ENCODE measurements at places on chromosomes 2 and 18. TPM values are rescaled to one million over a fixed set of nuclear protein-coding genes. Genes with fewer than 3 reads are reported as not detected.

Gene ZNF385B
- 0.16 TPM for total RNA-seq

Gene KLF7
- 36.7 TPM for total RNA-seq

DNA sequence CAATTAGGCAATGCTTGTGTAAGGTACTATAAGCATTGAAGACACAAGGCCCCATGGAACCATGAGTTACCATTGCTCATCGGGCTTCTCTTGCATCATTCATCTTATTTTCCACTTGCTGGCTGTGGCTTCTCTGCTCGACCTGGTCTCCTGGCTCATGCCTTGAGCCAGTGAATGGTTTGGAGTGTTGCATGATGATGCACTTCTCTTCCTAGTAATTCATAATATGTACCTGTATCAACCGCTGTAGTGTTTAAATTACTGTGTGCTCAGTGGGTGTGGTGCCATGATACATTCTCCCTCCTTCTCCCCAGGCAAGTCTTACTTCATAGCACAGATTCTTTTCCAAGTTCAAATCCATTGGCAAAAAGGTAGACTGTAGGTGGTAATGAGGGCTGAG lies 66.8 kb downstream of the ABCA12 start:
- peaks cover 9% of the 10 kb centered on the region for H3K27me3 ChIP-seq
- H3K27ac ChIP-seq: no peak overlapping the region
- no peaks in the 10 kb centered on the region for H3K36me3 ChIP-seq
- H3K4me1 ChIP-seq: no peaks in the 10 kb centered on the region
- no peak overlapping the region for H3K4me3 ChIP-seq

GRCh38 chr2:70659551-70659950 lies 105.9 kb upstream of the TGFA start:
- peak; percentile 63 for DNase-seq
- no peaks in the 10 kb centered on the region for H3K36me3 ChIP-seq
- H3K4me1 ChIP-seq: no peaks in the 10 kb centered on the region

GRCh38 chr2:105321875-105322646 lies 7.5 kb downstream of the TGFBRAP1 start:
- DNase-seq: no peak
- H3K4me1 ChIP-seq: peaks cover 16% of the 10 kb centered on the region
- H3K4me3 ChIP-seq: no peak overlapping the region
- H3K27ac ChIP-seq: no peak overlapping the region
- H3K36me3 ChIP-seq: no peaks in the 10 kb centered on the region
- H3K27me3 ChIP-seq: no peaks in the 10 kb centered on the region

DNA sequence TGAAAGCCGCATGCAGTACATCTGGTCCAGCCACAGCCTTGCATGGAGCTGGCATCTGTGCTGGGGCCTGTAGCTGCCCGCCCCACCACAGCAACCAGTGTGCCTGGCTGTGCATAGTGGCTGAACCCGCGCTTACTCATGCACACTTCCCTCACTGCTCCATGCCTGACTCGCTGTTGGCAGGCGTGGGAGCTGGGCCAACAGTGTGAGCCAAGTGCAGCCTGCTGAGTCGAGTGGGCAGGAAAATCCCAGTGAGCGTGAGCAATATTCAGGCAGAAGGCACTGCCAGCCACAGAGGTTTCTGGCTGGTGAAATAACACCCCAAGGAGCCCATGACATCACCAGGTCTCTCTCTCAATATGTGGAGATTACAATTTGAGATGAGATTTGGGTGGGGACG lies 1674.1 kb upstream of the TMEFF2 start:
- H3K4me3 ChIP-seq: no peak overlapping the region
- no peaks in the 10 kb centered on the region for H3K4me1 ChIP-seq
- H3K36me3 ChIP-seq: no peaks in the 10 kb centered on the region
- H3K27ac ChIP-seq: no peak overlapping the region
- no peak for DNase-seq
- H3K27me3 ChIP-seq: no peaks in the 10 kb centered on the region

DNA sequence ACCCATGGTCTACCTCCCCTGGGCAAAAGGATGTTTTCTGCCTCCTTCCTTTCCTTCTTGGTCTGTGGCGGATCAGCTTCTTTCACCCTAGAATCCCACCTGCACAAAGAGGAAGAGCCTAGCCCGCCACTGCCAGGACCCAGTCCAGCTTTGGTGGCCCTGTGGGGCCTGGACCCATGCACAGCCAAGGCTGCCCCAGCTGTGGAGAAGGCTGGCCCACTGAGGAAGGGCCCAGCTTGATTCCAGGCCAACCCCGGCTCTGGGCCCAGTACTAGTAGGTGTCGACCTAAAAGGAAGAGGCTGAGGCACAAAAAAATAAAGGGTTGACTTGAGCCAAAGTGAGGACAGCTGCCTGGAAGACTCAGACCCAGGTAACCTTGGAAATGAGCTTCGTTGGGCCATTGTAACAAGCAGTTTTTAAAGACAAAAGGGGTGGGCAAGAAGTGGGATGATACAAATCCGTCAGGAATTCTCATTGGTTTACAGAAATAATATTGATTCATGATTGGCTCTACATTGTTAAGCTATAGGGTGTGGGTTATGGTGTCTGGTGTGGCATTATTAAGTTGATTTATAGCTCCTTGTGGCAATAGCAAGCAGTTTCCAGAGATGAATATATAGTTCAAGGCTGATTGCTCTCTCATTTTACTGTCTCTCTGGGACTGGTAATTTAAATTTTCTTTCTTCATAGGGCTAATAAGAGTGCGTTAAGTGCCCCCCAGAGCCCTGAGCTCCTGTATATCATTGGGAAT lies 29.8 kb upstream of the MAL start:
- peaks cover under 1% of the 10 kb centered on the region for H3K27me3 ChIP-seq
- H3K36me3 ChIP-seq: no peaks in the 10 kb centered on the region
- H3K27ac ChIP-seq: no peak overlapping the region
- DNase-seq: no peak
- no peaks in the 10 kb centered on the region for H3K4me1 ChIP-seq
- no peak overlapping the region for H3K4me3 ChIP-seq

Gene SIGLEC15
- 0.37 TPM for total RNA-seq

DNA sequence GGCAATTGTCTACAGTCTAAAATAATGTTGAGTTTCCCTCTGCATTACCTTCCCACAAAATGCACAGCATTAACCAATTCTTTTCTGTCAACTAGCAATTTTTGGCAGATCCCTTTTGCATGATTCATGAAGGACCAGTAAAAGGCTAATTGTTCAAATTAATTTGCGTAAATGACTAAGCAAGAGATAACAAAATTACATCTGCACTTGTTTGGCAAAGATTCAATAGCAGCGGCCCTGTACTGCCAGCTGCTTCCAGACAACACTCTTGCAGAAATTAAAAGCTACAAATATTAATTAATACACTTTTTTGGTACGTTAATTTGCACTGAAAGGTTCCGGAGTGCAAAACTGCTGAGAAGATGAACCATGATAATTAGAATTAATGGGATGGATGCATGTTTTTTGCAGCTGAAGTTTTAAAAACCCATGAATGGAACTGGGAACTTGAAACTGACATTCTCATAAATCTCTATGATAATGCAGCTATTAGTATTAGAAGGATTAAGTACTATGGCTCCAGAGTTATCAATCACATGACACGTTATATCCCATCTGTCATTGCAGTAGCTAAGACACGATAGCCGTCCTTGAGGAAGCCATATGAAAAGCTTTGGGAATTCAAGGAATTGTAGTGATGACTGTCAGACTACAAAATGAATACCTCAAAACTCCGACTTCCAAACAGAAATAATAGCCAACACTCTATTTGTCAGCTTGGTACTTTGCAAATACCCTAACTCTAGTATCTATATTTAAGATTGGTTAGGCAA lies 1268.3 kb upstream of the ACVR2A start:
- DNase-seq: no peak
- H3K27me3 ChIP-seq: no peaks in the 10 kb centered on the region
- peaks cover 17% of the 10 kb centered on the region for H3K4me1 ChIP-seq
- H3K36me3 ChIP-seq: no peaks in the 10 kb centered on the region
- no peak overlapping the region for H3K4me3 ChIP-seq

- peaks cover 15% of the 10 kb centered on the region for H3K4me1 ChIP-seq
- no peaks in the 10 kb centered on the region for H3K36me3 ChIP-seq
- peak overlapping the region; percentile 40 for H3K27ac ChIP-seq
- H3K4me3 ChIP-seq: peak overlapping the region; percentile 9
- no peaks in the 10 kb centered on the region for H3K27me3 ChIP-seq
These were observed 165.9 kb upstream of the PGAP1 start for GRCh38 chr2:197092431-197092830.

Gene FBXO36
- total RNA-seq: 4.8 TPM

Gene GYPC
- total RNA-seq: 110 TPM

DNA sequence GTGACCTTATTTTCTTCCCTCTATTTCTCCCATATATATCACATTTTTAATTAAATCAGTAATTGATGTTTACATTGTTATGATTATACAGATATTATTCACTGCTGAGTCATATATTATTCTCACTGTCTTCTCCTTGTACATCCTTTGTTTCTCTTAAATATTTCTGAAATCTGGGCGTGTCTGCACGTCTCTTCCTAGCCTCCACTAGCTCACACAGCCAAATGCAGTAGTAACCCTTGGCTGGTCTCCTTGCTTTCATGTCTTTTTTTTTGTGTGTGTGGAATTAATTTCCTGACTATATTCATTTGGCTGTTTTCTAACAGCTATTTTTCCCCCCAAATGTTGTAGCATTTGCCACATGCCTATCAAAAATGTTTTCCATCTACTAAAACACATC lies 15.8 kb downstream of the CCNYL1 start:
- peaks cover 7% of the 10 kb centered on the region for H3K36me3 ChIP-seq
- peak overlapping the region; percentile 42 for H3K27ac ChIP-seq
- no peak for DNase-seq
- H3K27me3 ChIP-seq: no peaks in the 10 kb centered on the region

Gene DYTN
- not detected for total RNA-seq

Gene COBLL1
- total RNA-seq: 8.9 TPM

Gene FAM228A
- total RNA-seq: not detected

DNA sequence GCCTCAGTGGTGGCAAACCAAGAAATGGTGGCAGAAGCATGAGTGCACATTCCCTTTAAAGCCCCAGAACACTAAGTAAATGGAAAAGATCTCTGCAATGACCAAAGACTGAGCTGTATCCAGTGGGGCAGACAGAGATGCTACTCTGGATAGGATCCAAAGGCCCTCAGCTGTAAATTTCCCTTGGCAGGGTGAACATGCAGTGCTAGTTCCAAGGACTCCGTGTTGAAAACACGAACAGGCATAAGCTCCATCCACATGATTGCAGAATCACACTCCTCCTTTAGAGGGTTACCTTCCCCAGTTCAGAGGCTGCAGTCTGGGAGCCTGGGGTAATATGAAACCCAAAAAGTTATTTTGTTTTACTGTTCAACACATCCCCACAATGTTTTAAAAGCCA lies 98.6 kb upstream of the KLF7 start:
- no peak overlapping the region for H3K4me3 ChIP-seq
- H3K27ac ChIP-seq: no peak overlapping the region
- peaks cover 31% of the 10 kb centered on the region for H3K4me1 ChIP-seq
- H3K36me3 ChIP-seq: no peaks in the 10 kb centered on the region
- H3K27me3 ChIP-seq: no peaks in the 10 kb centered on the region
- DNase-seq: no peak

DNA sequence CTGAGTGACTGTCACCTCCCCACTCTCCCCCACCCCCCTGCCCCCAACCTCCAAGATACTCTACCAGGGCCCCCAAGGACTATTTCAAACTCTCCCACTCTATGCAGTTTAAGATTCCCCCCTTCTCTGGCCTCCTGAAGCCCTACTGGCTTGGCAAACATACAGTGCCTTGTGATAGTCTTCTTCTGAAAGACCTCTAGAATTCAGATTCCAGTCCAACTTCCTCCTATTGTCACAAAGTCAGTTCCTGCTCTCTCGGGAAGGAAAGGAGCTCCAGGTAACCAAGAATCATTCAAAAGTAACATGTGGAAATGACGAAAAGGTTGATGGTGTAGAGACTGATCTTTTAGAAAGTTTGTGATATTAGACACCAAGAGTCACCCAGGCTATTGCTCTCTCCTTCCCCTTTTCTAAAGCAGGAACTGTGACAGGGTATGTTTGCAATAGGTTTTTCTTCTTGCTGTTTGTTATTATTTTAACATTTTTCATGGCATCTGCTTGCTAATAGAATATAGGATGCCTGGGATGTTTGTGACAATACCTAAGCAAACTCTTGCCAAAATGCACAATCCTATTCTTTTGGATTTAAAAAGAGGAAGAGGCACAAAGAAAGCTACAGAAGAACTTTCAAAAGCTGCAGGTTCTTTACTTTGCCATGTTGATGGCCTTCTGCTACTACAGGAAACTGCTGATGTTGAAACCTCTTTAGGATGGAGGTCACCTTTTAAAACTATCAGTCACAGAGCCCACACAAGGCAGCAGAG lies 93.5 kb upstream of the MGAT4A start:
- no peaks in the 10 kb centered on the region for H3K36me3 ChIP-seq
- H3K4me1 ChIP-seq: peaks cover 2% of the 10 kb centered on the region
- H3K4me3 ChIP-seq: no peak overlapping the region
- H3K27ac ChIP-seq: no peak overlapping the region

- H3K36me3 ChIP-seq: no peaks in the 10 kb centered on the region
- no peak overlapping the region for H3K4me3 ChIP-seq
- H3K4me1 ChIP-seq: peaks cover 30% of the 10 kb centered on the region
- peaks cover 48% of the 10 kb centered on the region for H3K27me3 ChIP-seq
- DNase-seq: no peak
These were observed 209.2 kb upstream of the SMAD2 start for GRCh38 chr18:48139431-48140347.

DNA sequence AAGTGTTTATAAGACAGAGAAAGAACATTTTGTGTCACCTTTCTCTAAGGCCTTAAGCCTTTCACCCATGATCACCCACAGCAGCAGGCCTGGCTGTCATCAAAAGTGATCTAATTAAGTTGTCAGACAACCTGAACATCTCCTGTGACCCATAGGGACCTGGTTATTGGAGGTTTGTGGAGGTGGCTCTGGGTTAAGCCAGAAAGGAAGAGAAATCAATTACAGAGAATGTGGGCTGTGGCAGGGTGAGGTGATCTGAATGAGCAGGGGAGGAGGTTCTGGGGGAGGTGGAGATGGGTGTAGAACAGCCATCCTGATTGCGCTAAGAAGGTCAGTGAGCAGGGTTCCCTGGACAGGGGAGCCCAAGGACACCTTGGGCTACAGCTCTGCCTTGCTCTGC lies 170.8 kb downstream of the FSHR start:
- H3K36me3 ChIP-seq: no peaks in the 10 kb centered on the region
- H3K27me3 ChIP-seq: peaks cover 5% of the 10 kb centered on the region
- no peaks in the 10 kb centered on the region for H3K4me1 ChIP-seq
- H3K4me3 ChIP-seq: no peak overlapping the region
- H3K27ac ChIP-seq: no peak overlapping the region
- DNase-seq: no peak

DNA sequence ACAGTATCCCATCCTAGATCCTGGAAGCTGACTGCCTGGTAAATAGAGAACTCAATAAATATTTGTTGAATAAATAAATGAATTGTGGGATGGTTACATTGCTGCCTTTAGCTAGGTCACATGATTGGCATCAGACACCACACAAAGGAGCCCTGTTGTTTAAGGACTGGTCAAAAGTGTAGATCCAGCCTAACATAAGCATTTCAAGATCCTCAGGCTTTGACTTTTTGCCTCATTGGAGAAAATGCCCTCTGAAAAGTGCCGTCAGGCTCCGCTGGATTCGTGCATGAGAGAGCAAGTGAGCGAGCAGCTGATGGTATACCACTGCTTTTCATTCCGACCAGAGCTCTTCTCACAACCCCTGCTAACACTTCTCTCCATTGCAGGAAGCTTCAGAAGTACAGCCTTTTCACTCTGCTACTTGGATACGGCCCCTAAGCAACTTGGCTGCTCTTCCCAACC lies 1.3 kb upstream of the ZNF24 start:
- no peak for DNase-seq
- peak overlapping the region; percentile 99 for H3K4me3 ChIP-seq
- peaks cover 2% of the 10 kb centered on the region for H3K36me3 ChIP-seq
- H3K4me1 ChIP-seq: peaks cover 28% of the 10 kb centered on the region
